ENCODE measurements at places on chromosomes 1 and 21.
A peak's percentile ranks its signal among the peaks of the same experiment; 100 is the strongest.

GRCh38 chr1:229947968-229948367 is 119.1 kb upstream of the GALNT2 start:
- no peak for DNase-seq

- DNase-seq, result no peak
Measured at GRCh38 chr21:39714331-39714730, 30.7 kb upstream of the IGSF5 start.

- DNase-seq, result no peak
Measured at GRCh38 chr1:77829851-77830250, 50.4 kb downstream of the MIGA1 start.

- no peak for DNase-seq
Measured at GRCh38 chr21:28734522-28735175, 258.0 kb downstream of the LTN1 start.

GRCh38 chr1:2248127-2248826 is 20.2 kb downstream of the SKI start:
- DNase-seq, result no peak

- DNase-seq, result no peak
Measured at GRCh38 chr1:102098081-102098480, 101.4 kb upstream of the OLFM3 start.

GRCh38 chr1:107617456-107617855 is 347.5 kb downstream of the VAV3 start:
- no peak for DNase-seq

DNA sequence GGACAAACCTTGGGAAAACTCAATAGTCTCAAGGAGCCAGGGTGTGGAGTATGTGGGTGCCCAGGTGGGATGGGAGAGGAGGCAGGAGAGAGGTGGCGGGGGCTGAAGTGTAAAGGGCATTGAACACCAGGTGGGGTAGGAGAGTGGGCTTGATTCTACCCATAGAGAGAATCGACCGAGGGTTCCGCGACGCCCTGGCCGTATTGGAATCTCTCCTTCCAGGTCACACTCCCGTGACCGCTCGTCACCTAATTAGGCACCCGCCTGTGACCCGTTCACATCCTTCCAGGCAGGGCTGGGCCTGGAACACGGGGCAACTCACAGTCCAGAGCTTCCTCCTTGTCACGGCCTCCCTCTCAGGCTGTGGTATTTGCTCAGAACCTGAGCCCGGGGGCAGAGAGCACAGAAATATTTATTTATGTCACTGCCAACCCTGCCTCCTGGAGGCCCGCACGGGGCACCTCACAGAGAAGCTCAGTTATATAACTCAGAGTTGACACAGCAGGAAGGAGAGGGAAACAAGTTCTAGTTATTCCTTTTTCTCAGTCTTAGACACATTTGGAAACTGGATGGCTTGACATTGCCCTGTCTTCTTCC is 12.0 kb downstream of the NCMAP start:
- no peak for DNase-seq

- DNase-seq, result no peak
Measured at GRCh38 chr1:155166051-155166470, 7.0 kb downstream of the KRTCAP2 start.

- no peak for DNase-seq
Measured at GRCh38 chr1:32125313-32125712, 17.5 kb downstream of the KPNA6 start.

DNA sequence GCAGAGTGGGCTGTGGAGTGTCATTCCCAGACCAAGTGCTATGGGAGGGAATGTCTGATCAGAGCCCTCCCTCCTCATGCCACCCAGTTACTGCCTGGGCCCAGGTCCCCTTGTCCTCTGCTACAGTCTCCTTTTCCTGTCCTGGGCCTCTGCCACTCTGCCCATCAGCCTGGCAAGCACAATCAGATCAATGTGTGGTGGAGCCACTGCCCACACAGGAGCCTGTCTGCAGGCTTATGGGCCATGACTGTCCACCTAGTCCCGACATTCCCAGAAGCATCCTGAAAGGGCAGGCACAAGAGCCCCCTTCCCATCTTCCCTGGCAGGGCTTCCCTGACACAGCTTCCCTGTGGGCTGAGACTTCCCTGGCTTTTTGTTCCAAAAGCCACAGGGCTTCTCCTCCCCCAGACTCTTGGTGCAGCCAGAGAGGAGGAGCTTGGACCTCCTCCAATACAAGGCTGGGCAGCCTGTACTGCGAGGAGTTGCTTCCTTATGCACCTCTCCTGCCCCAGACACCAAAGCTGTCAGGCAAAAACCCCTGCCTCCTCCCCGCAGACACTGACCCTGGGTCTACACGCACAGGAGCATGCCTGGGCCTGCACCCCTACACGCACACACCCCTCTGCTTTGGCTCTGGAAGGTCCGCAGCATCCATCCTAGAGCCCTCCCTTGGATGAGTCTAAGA is 29.2 kb upstream of the CNTN2 start:
- peak; percentile 65 for DNase-seq

DNA sequence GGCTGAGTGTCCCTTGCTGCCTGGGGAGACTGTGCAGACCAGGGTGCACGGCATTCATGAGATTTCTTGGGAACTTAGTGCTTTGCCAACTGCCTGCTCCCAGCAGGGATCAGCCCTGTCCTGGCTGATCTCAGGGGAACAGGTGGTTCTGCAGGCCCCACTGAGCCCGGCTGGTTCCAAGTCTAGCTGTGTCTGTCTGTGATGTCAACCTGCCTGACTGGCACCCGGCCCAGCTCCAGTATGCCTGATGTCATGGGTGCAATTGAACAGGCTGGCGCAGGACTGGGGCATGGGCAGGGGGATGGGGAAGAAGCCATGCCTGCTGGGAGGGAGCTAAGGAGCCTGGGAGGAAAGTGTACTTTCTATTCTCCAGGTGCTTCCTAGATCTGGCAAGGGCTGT is 227.1 kb downstream of the GRIK3 start:
- DNase-seq, result no peak

DNA sequence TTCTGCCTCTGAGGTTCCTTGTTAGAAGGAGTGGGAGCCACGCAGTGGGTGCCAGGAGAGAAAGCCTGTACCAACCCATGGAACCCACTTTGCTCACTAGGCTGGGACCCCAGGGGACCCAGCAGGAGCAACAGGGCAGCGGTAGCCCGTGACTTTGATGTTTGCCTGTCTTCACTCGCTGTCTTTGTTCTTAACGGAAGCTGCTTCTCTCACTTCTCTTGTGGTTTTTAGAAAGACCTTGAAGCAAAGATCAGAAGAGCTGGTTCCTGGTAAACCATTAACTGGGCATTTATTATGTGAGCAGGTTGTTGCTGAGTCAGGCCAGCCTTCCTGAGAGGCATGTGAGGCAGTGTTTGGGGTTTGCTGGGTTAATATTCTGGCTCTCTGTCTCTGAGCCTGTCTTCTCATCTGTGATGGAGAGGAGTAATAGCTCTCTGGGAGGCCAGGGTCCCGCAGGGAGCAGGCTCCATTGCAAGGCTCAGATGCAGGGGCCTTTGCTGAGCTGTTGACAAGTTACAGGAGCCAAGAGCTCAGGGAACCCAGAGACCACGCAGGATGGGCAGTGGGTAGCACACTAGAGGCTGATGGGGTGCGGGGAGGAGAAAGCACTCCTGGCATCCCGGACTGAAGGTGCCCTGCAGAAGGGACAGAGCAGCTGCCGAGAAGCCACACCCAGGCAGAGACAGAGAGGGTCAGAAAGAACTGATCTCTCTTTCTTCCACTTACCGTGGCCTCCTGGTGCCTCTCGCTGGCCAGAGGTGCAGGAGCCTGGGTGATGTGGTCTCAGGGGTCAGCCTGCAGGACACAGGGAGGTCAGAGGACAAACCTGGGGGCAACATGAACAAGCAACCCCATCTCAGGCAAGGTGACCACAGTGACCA is 367.5 kb upstream of the C1orf174 start:
- DNase-seq, result no peak

DNA sequence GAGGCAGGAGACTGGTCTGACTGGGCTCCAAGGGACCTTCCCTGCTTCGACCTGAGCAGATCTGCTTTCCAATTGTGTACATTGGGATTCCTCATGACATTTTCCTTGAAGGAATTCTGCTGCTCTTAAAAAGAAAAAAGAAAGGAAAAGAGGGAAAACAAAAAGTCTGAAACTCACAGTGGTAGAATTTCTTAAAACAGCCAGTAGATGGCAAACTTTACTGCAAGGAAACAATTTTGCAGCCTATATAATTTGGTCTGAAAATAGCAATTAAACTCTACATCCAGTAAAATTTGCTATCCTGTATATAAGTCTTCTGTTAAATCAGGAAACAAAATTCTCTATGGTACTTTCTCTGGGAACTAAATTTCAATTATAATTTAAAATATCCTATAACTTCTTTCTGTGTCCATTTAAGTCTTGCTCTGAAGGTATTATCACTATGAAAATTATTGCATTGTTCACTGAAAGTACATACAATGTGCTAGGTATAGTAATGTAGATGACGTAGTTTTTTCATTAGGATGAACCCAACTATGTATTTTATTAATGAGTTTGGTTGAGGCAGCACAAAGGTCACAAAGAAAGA is 59.8 kb downstream of the CRB1 start:
- DNase-seq, result no peak

GRCh38 chr1:115089420-115090185 is at the start of gene TSPAN2:
TSS of gene TSPAN2 (minus strand) at chr1:115089503. CDS start at chr1:115089432, 71 bp downstream.
- no peak for DNase-seq

- DNase-seq, result no peak
Measured at GRCh38 chr1:32798679-32799416, 18.3 kb downstream of the YARS1 start.

DNA sequence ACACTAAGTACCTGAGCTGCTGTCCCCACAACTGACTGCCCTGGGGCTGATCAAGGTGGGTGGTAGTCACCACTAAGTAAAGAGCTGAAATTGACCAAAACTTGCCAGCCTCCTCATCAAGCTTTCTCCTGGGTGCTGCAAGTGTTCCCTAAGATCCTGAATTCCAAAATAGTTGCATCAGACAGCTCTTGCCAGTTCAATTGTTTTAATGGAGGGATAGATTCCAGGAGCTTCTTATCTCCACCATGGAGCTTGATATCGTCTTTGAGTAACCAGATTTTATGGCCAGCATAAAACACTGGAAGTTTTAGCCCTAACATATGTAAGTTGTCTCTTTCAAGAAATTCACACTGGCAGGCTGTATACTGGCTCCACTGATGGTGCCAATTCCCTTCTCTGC is 90.3 kb downstream of the NID1 start:
- DNase-seq, result no peak

DNA sequence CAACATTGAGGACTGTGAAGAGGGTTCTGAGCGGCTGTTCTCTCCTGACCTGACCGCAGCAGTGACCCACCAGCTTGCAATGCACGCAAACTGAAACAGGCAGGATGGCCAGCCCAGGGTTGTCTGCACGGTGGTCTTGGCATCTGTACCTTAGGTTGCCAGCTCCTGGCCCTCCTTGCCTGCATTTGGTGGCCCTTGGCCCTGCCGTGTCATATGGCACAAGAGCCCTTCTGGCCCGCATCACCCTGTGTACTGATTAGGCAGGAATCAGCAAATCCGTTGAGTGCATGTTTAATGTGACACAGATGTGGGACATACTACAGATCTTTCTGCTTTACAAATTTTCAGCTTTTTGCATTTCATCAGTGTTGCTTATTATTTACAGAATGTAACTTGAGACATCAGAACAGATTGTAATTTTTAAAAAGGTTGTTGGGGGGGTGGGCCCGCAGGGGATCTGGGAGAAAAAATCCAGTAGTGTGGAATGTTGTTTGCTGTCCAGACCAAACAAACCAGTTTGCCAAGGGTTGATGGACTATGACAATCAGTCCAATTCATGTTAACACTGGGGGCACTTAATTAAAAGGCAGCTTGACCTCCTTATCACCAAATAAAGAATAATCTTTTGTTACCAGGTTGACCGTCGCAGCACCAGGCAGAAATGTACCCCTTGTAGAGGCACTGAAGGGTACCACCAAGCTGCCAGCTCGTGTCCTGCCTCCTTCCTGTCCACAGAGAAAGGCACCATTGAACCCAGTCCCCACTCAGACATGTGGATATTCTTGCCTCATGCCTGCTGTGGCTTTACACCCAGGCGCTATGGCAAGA is 132.6 kb downstream of the DHRS3 start:
- no peak for DNase-seq

GRCh38 chr1:116954440-116954839 is 44.7 kb downstream of the PTGFRN start:
- peak; percentile 40 for DNase-seq

- DNase-seq, result peak; percentile 84
Measured at GRCh38 chr1:172322219-172323061, 98.0 kb upstream of the C1orf105 start.

- DNase-seq, result no peak
Measured at GRCh38 chr21:26534517-26534916, 38.6 kb downstream of the CYYR1 start.

GRCh38 chr1:206573319-206573718 is 38.9 kb downstream of the EIF2D start:
- DNase-seq, result no peak

DNA sequence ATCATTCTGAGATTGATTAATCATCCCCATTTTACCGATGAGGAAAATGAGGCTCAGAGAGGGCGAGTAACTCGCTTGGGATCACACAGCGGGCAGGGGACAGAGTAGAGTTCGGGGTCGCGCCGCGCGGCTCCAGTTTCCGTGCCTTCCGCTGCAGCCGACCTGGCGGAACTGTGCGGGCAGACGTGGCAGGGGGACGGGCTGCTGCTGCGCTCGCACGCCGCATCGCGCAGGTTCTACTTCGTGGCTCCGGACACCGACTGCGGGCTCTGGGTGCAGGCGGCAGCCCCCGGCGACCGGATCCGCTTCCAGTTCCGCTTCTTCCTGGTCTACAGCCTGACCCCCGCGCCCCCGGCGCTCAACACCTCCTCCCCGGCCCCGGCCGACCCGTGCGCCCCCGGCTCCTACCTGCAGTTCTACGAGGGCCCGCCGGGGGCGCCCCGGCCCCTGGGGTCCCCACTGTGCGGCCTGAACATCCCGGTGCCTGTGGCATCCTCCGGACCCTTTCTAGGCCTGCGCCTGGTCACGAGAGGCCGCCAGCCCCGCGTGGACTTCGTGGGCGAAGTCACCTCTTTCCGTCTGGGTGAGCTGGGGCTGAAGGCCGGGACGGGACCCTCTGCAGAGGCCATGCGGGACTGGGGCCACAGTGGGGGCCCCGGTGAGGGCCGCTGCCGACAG is 2.3 kb downstream of the LDLRAD2 start:
- peak; percentile 39 for DNase-seq

DNA sequence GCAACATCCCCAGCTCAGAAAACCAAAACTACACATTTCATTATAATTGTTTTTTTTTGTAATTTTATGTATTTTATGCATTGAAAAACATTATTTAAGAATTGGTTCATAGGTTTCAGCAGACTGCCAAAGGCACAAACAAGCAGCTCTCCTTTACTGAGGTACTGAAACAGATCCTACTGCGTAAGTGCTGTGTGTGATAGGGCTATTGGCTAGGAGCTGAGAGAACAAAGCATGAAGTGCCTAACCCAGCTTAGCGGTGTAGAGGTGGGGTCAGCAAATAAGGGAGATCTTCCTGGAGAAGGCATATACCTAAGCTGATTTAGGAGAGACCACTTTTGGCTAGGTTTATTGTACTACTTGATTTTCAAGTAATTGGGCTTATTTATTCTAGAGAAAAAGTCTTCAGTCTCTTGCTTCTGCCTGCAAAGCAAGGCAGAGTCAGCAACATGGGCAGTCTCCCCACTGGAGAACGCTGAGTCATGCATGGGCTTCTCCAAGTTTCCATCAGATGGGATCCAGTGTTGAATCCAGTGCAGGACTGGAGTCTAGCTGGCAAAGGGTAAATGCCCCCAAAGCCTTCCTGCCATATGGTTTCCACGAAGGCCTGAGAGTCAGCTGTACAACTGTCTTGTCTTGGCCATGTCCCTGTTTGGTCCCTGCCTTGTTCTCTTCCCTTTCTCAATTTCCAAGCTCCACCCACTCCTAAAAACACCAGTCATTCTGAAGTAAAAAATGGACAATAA is 18.0 kb upstream of the YTHDF2 start:
- peak; percentile 6 for DNase-seq

- DNase-seq, result no peak
Measured at GRCh38 chr1:210457568-210457967, 128.9 kb downstream of the HHAT start.

- no peak for DNase-seq
Measured at GRCh38 chr1:213585959-213586586, 401.7 kb upstream of the PROX1 start.

All from muscle of arm (tissue), 14 donors.